ENCODE measurements at places on chromosomes 7 and 10.

DNA sequence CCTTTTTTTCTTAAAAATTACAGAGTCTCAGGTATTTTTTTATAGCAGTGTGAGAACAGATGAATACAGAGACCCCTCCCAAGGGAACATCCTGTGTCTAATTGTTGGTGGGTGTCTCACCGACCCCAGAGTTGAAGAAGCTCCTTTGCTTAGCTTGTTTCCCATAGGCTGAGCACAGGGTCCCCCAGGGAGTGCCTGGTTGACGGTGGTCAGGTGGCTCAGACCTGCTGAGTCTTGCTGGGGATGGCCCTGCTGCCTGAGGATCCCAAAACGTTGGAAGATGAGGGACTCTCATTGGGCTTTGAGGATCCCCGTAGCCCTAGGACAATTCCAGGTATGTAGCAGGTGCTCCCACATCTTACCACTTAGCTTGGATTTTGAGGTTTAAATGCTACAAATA lies 19.5 kb downstream of the SCART1 start:
- DNase-seq, result no peak

DNA sequence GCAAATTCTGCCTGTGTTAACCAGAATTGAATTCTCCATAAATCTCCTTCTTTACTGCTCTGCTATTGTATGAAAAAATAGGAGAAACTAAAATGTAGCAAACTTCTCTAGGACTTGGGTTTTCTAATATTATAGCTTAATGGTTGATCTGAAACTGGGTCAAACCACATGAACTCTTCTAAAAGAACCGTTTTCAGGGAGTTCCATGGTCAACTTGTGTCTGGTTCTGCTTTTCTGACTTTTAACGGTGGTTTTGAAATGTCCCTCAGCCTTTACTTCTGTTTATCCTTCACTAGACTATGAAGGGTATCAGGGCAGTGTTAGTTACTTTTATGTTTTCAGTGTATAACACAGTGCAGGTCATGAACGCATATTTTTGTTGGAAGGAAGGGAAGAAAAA lies 242.2 kb downstream of the TSPAN12 start:
- DNase-seq, result no peak

GRCh38 chr10:69295027-69295636 lies 16.8 kb downstream of the HK1 start:
- no peak for DNase-seq

DNA sequence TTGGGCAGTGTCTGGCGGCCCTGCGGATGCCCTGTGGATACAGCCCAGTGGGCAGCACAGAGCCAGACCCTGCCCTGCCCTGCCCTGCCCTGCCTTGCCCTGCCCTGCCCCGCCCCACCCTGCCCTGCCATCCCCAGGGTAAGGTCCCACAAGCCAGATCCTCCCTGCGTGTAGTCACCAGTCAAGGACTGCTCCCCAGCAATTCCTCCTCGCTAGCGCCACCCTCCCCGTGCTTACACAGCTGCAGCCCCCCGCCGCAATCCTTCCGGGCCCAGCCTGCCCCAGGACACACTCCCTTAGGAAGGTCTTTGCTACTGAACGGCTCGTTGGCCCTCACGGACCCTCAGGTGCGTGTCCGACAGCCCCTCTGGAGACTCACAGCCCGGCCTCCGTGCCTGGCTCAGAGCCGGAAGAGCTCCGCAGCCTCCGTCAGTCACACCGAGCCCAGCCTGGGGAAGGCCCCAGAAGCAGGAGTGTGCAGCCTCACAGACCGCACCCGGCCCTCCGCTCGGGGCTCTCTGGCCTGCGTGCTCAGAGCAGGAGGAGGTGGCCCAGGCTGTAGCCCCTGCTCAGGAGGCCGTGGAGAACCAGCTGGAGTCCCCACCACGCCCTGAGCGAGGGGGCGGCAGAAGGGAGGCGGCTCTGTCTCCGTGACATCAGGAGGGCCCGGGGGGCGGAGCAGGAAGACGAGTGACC lies 68.3 kb downstream of the PWWP2B start:
- peak; percentile 44 for DNase-seq

DNA sequence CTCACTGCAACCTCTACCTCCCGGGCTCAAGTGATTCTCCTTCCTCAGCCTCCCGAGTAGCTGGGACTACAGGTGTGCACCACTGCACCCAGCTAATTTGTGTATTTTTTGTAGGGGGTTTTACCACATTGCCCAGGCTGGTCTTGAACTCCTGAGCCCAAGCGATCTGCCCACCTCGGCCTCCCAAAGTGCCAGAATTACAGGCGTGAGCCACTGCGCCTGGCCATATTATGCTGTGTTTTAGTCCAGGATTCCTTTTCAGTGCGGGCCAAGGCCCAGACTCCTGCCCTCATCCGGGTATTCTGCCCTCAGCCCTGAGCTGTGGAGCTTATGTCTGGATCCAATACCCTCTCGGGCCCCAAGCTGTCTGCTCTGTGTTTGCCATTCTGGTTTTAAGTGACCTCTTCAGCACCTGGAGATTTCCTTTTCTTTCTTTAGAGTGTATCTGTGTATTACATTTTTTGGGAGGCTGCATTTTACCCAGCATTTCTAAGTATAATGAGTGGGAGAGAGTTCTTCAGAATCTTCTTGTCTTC lies 114.9 kb downstream of the BUB3 start:
- DNase-seq, result no peak

- no peak for DNase-seq
Measured at GRCh38 chr10:119807960-119808697, 64.5 kb downstream of the MCMBP start.

GRCh38 chr7:157870644-157871290 lies 534.0 kb downstream of the DNAJB6 start:
- peak; percentile 30 for DNase-seq

- no peak for DNase-seq
Measured at GRCh38 chr7:28239823-28240204, 59.2 kb upstream of the JAZF1 start.

- no peak for DNase-seq
Measured at GRCh38 chr7:153430931-153431330, 621.3 kb upstream of the DPP6 start.

- no peak for DNase-seq
Measured at GRCh38 chr10:14491811-14492210, 161.1 kb upstream of the FRMD4A start.
